ENCODE measurements at places on chromosomes 4 and X.

- peak; percentile 23 for DNase-seq
These were observed 593 bp downstream of the NPY1R start for GRCh38 chr4:163331629-163332376.

GRCh38 chr4:152679414-152680281 lies at the start of gene TMEM154:
TSS of gene TMEM154 (minus strand) at chr4:152679997. CDS start at chr4:152679933, 64 bp downstream.
- DNase-seq: peak; percentile 73

DNA sequence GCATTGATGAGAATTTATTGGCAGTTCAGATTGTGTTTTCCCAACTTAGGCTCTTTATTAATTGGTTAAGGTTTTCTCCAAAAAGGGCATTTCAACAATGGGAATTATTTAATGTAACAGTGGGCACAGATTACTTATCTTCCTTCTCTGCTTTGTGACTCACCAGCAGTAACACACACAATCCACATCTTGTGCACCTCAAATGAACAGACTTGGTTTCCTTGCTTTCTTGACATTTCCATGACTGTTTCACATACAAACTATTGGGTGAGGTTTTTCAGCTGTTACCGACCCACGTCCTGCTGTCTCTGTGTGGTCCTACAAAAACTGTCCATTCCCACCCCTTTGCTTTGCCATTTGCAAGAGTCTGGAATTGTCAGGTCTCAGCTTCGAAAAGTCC lies 38.1 kb downstream of the CCNI start:
- DNase-seq: no peak

DNA sequence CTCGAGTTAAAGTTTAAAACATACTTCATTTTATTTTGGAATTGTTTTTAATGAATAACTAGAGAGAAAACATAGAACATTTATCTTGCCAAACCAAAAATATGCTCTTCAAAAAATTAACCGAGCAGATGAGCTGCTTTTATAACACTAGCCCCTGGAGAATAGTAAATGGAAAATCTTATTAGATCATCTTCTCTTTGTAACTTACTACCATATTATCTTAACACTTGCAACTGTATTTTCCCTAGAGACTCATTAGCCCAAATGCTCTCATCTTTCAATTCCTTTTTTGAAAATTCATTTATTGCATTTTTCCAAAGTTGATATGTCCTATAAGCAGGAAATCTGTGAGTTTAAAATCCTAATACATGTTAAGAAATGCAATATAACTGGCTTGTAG lies 143.3 kb downstream of the CAMK2D start:
- no peak for DNase-seq

- no peak for DNase-seq
These were observed 31.2 kb downstream of the LGI2 start for GRCh38 chr4:24999392-25000089.

- DNase-seq: no peak
These were observed 24.2 kb downstream of the L1CAM start for GRCh38 chrX:153861733-153862310.

- DNase-seq: no peak
These were observed 39.9 kb upstream of the CYP4V2 start for GRCh38 chr4:186151499-186151898.
